A172 (cell line): ENCODE measurements at places on chromosomes 2 and 18. TPM values are rescaled to one million over a fixed set of nuclear protein-coding genes. Genes with fewer than 3 reads are reported as not detected.

GRCh38 chr2:132979339-132980093 lies 309.5 kb upstream of the LYPD1 start:
- no peak for DNase-seq

DNA sequence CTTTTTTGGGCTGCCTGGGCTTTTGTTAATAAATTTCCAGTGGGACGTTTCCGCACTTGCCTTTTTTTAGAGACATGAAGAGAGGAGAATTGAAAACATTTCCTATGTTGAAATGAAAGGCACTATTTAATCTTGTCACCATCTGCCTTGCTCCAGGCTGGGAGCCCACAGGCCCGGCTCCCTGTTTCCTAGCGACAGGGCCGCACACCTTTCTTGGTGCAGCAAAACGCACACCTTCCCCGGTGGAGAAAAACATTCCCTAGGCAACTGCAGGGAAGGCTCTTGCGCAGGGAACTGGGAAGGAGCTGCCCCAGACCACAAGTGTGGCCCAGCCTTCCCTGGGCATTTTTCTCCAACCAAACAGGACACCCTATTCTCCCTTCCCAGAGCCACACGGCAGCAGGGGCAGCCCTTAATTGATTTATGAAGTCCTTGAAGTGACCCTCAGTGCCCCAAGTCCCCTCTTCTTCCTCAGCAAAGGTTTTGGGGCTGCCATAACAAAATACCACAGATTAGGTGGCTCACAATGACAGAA lies 132.9 kb upstream of the MSH6 start:
- DNase-seq: no peak

Gene PTPRN
- 19.3 and 31.5 TPM in 2 replicates for total RNA-seq

DNA sequence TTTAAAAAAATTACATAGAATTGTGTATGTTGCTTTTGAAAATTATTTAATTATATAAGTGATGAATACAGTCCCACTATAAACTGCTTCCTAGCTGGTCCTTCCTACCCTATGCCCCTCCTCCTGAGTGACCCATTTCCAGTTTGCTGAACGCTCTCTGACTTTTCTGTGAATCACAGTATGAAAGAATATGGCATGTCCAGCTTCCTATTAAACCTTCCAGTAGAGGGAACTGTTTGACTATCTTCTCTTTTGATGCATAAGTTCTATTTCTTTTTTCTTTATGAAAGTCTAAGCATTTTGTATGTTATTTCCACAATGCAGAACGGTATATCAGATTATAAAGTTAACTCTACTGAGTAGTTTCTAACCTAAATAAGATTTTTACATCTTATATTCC lies 41.3 kb downstream of the PSMG2 start:
- peak; percentile 77 for DNase-seq

GRCh38 chr2:199220920-199221319 lies 236.8 kb downstream of the SATB2 start:
- no peak for DNase-seq

GRCh38 chr18:62790871-62791772 lies 75.8 kb downstream of the PHLPP1 start:
- DNase-seq: no peak

GRCh38 chr2:217382794-217383193 lies 522.9 kb upstream of the TNP1 start:
- no peak for DNase-seq

Gene FOXI3
- total RNA-seq: not detected in 2 replicates

DNA sequence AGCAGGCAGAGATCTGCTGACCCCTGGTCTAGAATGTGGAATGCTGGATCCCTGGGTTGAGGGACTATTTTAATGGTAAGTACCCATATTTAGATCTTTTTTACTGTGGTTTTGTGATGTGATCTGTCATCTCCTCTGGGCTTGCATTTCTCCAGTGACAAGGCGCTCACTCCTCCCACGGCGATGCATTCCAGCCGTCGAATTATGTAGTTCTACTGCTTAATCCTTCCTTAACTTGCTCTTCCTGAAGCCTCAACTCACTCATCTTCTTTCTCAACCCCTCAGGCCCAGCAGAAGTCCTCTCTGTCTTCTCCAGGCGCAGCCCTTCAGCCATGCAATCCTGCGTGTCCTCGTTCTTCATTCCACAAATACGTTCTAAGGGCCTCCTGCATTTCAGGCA lies 51.2 kb downstream of the HPCAL1 start:
- DNase-seq: no peak

DNA sequence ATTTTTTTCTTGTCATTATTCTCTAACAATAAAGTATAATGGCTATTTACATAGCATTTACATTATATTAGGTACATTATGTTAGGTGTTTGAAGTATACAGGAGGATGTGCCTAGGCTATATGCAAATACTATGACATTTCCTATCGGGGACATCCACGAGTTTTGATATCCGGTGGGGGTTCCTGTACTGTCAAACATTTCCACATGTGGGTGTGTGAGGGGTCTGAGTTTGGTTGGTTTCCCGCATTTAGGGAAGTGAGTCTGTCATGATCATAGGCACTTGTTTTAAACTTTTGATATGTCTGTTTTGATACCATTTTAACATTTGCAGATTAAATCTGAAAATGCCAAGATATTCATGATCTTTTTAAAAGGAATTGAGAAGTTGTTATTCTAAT lies 76.0 kb downstream of the CEP192 start:
- DNase-seq: no peak

Gene ICA1L
- total RNA-seq: 9.7 and 14.4 TPM in 2 replicates

DNA sequence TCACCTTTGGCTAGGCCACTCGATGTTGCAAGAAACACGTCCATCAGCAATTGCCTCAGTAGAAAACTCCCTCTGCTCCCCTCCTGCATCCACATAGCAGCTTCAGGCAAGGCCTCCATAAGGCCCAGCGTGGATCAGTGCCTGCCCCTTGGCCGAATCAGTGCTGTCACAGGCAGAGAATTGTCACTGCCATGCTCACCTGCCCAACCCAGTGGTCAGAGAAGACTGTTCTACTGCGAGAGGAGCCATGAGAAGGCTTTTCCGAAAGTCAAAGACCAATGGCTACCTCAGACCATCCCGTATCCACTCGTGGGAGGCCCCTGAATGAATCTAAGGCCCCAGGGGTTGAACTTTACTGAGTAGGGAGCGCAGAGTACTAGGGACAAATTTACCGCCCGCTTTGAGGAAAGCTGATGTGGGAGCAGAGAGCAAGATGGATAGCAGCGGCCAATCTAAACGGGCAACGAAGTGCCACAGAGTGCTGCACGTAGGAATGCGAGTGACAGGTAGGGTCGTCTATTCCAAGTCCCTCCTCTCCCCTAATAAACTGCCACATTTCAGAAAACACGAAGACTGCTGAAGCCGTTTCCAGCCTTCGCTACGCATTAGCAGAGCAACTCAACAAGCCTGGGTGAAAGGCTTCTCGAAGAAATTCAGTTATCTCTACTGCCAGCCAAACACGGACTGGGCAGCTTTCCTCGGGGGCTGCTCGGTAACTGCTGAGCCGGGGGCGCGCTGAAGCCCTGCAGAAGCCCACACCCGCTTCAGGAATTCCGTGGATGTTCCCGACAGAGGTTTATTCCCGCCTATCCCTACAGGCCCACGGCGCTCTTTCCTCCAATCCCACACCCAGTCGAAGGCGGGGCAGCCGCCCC lies 968 bp upstream of the RALBP1 start:
- peak; percentile 78 for DNase-seq

Gene SLC19A3
- total RNA-seq: 0.07 and 0.10 TPM in 2 replicates

DNA sequence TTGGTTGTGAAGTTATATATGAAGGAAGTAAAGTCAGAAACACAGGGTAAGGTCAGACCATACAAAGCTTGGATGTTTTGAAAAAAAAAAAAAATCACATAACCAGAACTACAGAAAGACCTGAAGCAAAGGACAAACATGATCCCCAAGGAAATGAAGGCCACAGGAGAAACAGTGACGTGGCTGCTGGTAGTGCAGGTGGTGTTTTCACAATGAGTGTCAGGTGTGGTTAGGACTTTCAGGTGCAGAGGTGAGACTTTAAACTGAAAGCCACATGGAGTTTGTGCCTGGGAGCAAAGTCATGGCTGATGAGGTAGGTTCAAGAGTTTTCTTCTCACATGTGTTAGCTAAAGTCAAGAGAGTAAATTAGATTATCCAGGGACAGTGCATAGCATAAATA lies 270.7 kb downstream of the PIEZO2 start:
- no peak for DNase-seq

Gene FEV
- not detected in 2 replicates for total RNA-seq

GRCh38 chr2:195051401-195051800 lies 605.6 kb upstream of the SLC39A10 start:
- DNase-seq: no peak

Gene MTA3
- 35.5 and 45.3 TPM in 2 replicates for total RNA-seq

Gene VSNL1
- not detected in 2 replicates for total RNA-seq

Gene SERPINB13
- total RNA-seq: not detected in 2 replicates

Gene LOXL3
- 3.2 TPM in 2 replicates for total RNA-seq

DNA sequence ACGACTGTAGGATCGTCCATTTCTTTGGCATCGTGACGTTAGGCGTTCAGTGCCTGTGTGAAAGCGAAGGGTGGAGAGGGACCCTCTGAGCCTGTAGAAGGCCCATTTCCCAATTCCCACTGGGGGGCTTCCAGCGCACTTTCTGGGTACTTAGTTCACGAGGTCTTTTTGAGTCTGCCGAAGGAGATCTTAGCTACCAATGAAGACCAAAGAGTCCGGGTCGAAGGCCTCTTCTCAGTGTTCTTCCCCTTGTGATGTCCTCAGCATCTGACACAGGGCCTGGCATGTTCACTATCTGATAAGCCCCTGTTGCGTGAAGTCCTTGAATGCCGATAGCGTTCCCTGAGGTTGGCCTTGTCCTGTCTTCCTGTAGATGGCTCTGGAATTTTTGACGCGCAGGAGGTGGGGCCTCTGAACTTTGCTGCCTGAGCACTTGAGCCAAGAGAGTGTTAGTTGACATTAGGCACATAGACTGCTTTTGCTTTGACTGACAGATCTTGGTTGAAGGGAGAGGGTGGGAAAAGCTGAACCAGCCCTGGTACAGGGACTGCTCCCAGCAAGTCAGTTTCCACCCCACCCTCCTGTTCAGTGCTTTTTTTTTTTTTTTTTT lies 52.8 kb downstream of the LDLRAD4 start:
- no peak for DNase-seq
